Pancreas (tissue), 10 donors: ENCODE measurements at places on chromosomes 7 and 10. TPM values are rescaled to one million over a fixed set of nuclear protein-coding genes. Genes with fewer than 3 reads are reported as not detected.
A peak's percentile ranks its signal among the peaks of the same experiment; 100 is the strongest.

- no peak overlapping the region for H3K4me3 ChIP-seq
- H3K36me3 ChIP-seq, result no peaks in the 10 kb centered on the region
- H3K27me3 ChIP-seq, result no peaks in the 10 kb centered on the region
- DNase-seq, result no peak
These were observed 63.2 kb upstream of the PHF14 start for GRCh38 chr7:10910447-10910846.

GRCh38 chr7:140010194-140010895 lies 52.4 kb downstream of the PARP12 start:
- no peak overlapping the region for H3K4me3 ChIP-seq
- H3K36me3 ChIP-seq, result no peaks in the 10 kb centered on the region
- H3K27ac ChIP-seq, result peak overlapping the region; percentile 13
- DNase-seq, result peak; percentile 27
- H3K27me3 ChIP-seq, result no peaks in the 10 kb centered on the region

DNA sequence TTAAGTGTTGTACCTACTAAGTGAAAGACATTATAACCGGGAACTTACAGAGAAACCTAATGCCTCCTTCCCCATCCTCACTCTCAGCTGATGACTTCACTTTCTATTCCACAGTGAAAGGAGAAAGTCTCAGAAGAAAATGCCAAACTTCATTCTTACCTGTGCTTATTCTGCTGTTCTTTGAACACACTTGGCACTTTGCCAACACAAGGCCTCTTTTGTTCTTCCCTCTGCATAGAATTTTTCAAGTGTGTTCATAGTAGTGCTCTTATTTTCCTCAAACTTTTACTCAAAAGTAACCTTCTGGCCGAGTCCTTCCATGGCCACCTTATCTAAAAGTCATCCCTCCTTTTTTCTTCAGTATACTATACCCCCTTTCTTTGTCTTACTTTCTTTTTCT lies 59.4 kb upstream of the ETV1 start:
- no peaks in the 10 kb centered on the region for H3K36me3 ChIP-seq
- H3K4me1 ChIP-seq, result no peaks in the 10 kb centered on the region
- no peaks in the 10 kb centered on the region for H3K27me3 ChIP-seq
- H3K27ac ChIP-seq, result no peak overlapping the region
- H3K4me3 ChIP-seq, result no peak overlapping the region

DNA sequence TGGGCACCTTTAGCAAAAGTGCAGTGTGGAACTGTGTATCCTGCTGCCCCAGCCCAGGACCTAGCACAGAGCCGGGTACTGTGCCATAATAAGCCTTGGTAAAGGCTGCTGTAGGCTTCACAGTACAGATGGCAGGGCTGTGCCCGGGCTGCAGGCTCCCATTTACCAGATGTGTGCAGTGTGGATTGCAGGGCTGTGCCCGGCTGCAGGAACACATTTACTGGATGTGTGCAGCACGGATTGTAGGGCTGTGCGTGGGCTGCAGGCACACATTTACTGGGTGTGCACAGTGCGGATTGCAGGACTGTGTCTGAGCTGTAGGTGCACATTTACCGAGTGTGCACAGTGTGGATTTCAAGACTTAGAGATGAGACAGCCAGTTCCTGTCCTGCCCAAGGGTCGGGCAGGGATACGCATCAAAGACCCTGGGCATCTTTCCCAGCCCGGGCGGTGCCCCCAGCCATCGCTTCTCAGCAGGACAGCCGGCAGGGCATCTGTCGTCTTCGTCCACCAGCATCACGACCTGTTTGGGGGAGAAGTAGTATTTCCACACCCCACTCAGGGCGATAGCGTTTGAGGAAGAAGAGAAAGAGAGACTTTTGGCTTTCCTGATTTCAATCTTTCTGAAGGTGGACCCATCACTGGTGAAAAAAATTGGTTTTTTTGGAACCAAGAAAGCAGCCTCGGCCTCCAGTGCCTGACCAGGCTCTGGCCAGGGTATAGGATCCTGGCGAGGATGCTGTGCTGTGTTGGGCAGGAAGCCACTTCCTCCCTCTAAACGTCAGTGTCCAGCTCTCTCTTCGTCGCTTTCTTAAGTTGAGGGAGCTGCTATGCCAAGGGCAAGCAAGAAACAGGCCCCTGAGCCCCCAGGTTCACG lies 180.8 kb downstream of the CUX1 start:
- no peaks in the 10 kb centered on the region for H3K36me3 ChIP-seq
- no peaks in the 10 kb centered on the region for H3K27me3 ChIP-seq
- H3K27ac ChIP-seq, result no peak overlapping the region

- no peaks in the 10 kb centered on the region for H3K36me3 ChIP-seq
- no peak overlapping the region for H3K27ac ChIP-seq
- H3K4me1 ChIP-seq, result no peaks in the 10 kb centered on the region
- DNase-seq, result no peak
- H3K27me3 ChIP-seq, result no peaks in the 10 kb centered on the region
These were observed 50.3 kb downstream of the ADCYAP1R1 start for GRCh38 chr7:31102151-31102972.

GRCh38 chr10:1310271-1310789 lies 254.1 kb downstream of the WDR37 start:
- no peak overlapping the region for H3K4me3 ChIP-seq
- no peaks in the 10 kb centered on the region for H3K4me1 ChIP-seq
- DNase-seq, result no peak
- no peak overlapping the region for H3K27ac ChIP-seq
- no peaks in the 10 kb centered on the region for H3K27me3 ChIP-seq

DNA sequence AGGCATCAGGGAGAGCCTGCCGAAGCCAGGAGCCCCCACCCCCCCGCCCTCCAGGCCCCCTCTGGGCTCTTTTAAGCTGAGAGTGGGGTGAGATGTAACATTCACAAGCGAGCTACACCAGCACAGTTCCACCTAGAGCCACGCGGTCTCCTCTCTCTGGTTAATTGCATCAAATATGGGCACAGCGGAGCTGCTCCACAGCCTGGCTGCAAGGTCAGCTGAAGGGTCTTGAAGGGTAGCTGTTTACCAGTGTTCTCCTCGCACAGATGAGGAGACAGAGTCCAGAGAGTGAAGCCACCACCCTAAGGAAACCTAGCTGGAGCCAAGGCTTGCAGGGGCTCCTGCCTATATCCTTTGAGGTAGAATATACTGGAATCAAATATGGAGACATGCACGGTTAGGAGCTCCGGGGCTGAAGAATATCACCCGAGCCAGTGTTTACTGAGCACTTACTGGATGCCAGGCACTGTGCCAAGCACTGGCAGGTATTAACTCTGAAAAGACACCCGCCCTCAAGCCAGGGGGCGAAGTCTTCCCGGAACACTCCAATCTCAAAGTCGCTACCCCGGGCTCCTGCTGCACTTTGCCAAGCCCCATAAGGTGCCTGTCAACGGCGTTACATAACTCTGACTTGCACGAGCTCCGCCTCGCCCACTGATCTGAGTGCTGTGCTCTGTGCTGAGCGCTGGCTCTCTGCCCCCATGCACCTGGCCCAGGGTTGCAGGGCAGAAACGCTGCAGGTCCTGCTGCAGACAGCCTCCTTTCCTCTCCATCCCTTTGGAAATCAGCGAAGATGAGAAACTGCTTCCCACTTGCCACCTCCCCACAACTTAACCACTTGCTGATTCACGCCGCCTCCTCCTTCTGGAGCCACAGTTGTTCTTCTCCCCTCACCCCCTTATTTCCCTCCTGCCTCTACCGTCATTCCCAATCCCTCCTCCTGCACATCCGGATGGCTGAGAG lies 5.4 kb downstream of the CHST15 start:
- no peak for DNase-seq
- no peak overlapping the region for H3K4me3 ChIP-seq
- no peaks in the 10 kb centered on the region for H3K36me3 ChIP-seq
- H3K4me1 ChIP-seq, result no peaks in the 10 kb centered on the region

GRCh38 chr10:132141076-132141475 lies 45.7 kb upstream of the DPYSL4 start:
- no peaks in the 10 kb centered on the region for H3K27me3 ChIP-seq
- no peak overlapping the region for H3K4me3 ChIP-seq
- no peaks in the 10 kb centered on the region for H3K4me1 ChIP-seq
- no peaks in the 10 kb centered on the region for H3K36me3 ChIP-seq
- DNase-seq, result no peak

- peaks cover 10% of the 10 kb centered on the region for H3K4me1 ChIP-seq
- no peak for DNase-seq
These were observed 1.0 kb downstream of the EIF3B start for GRCh38 chr7:2355705-2356008.

GRCh38 chr7:144835155-144835611 lies 670 bp downstream of the TPK1 start:
- peak; percentile 59 for DNase-seq
- H3K4me3 ChIP-seq, result peak overlapping the region; percentile 85
- no peaks in the 10 kb centered on the region for H3K27me3 ChIP-seq
- H3K27ac ChIP-seq, result peak overlapping the region; percentile 96
- peaks cover 4% of the 10 kb centered on the region for H3K4me1 ChIP-seq
- H3K36me3 ChIP-seq, result no peaks in the 10 kb centered on the region

- H3K36me3 ChIP-seq, result no peaks in the 10 kb centered on the region
- no peaks in the 10 kb centered on the region for H3K27me3 ChIP-seq
- H3K4me3 ChIP-seq, result no peak overlapping the region
- DNase-seq, result no peak
These were observed 745.8 kb downstream of the CNTNAP2 start for GRCh38 chr7:146862415-146862814.

DNA sequence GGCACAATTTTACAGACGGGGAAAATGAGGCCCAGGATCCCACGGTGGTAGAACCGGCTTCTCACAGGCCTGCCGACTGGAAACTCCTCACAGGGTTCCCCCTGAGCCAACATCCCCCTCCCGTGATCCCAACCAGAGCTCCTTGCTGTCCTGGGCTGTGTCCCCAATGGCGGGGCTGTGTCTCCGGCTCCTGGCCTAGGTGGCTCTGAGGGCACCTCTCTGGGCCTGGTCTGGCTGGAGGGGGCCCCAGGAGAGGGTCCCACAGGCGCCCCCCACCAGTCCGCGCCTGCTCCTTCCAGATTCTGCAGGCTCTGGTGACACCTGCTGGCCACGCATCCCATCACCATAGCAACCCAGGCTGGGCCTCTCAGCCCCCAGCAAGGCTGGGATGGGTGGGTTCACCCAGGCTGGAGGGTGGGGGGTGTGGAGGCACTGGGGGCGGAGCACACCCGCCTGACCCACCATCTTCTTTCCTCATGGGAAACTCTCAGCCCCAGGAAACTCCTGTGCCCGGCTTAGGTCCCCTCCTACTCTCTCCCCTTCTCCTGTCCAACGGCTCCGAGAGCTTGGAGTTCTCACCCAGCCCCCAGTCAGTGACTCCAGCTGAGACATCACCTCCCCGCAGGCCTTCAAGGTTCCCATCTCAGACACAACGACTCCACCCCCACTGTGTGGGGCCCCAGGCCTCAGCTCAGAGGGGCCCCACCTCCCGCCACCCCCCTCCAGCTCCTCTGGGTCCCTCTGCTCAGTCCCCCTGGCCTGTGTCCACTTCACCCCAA lies 27.1 kb upstream of the TNRC18 start:
- H3K4me3 ChIP-seq, result no peak overlapping the region
- H3K36me3 ChIP-seq, result no peaks in the 10 kb centered on the region
- H3K27ac ChIP-seq, result no peak overlapping the region
- no peaks in the 10 kb centered on the region for H3K27me3 ChIP-seq

- no peak overlapping the region for H3K4me3 ChIP-seq
- H3K27ac ChIP-seq, result no peak overlapping the region
- H3K27me3 ChIP-seq, result no peaks in the 10 kb centered on the region
- H3K36me3 ChIP-seq, result no peaks in the 10 kb centered on the region
These were observed 9.9 kb upstream of the GSAP start for GRCh38 chr7:77426052-77426404.

DNA sequence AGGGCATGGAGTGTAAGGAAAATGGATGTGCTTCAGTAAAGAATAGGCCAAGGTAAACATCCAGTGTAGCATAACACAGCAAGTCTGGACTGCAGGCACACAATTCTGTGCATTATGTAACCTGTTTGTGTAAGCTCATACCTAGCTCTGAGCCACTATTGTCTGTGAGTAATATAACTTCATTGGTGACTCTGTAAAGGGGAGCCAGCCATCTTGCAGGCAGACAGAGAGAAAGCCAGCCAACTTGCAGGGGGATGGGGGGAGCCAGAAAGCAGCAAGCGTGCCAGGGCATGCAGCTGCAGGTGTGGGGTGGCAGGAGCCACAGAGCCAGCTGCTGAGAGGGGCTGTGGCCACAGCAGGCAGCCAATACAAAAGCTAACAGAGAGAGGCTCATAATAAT lies 449.2 kb downstream of the IPMK start:
- DNase-seq, result no peak
- H3K36me3 ChIP-seq, result no peaks in the 10 kb centered on the region
- H3K27ac ChIP-seq, result no peak overlapping the region
- H3K27me3 ChIP-seq, result no peaks in the 10 kb centered on the region

- DNase-seq, result no peak
- no peak overlapping the region for H3K4me3 ChIP-seq
- H3K27me3 ChIP-seq, result no peaks in the 10 kb centered on the region
- H3K4me1 ChIP-seq, result no peaks in the 10 kb centered on the region
- no peaks in the 10 kb centered on the region for H3K36me3 ChIP-seq
These were observed 37.7 kb downstream of the EBF3 start for GRCh38 chr10:129926066-129927055.

GRCh38 chr7:116210345-116211005 lies at the start of gene TES:
TES (plus strand) TSS chr7:116210539; CDS start chr7:116210708, 169 bp downstream.
- peak within 1 kb of the TSS; percentile 83 for H3K4me3 ChIP-seq
- no peaks in the 10 kb centered on the region for H3K4me1 ChIP-seq
- H3K27ac ChIP-seq, result peak within 1 kb of the TSS; percentile 88
- no peaks in the 10 kb centered on the region for H3K27me3 ChIP-seq
- no peaks in the 10 kb centered on the region for H3K36me3 ChIP-seq

GRCh38 chr10:111086574-111086973 lies 9.7 kb downstream of the ADRA2A start:
- no peaks in the 10 kb centered on the region for H3K4me1 ChIP-seq
- no peaks in the 10 kb centered on the region for H3K36me3 ChIP-seq
- H3K4me3 ChIP-seq, result no peak overlapping the region
- no peak for DNase-seq
- H3K27me3 ChIP-seq, result no peaks in the 10 kb centered on the region
- no peak overlapping the region for H3K27ac ChIP-seq

DNA sequence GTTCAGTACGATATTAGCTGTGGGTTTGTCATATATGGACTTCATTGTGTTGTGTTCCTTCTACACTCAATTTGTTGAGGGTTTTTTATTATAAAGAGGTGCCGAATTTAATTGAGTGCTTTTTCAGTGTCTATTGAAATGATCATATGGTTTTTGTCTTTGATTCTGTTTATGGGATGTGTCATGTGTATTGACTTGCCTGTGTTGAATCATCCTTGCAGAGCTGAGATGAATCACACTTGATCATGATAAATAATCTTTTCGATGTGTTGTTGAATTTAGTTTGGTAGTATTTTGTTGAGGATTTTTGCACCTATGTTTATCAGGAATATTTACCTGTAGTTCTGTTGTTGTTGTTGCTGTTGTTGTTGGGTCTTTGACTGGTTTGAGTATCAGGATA lies 39.8 kb downstream of the ATOH7 start:
- H3K27me3 ChIP-seq, result no peaks in the 10 kb centered on the region
- no peaks in the 10 kb centered on the region for H3K4me1 ChIP-seq
- no peak for DNase-seq
- no peak overlapping the region for H3K4me3 ChIP-seq
- H3K27ac ChIP-seq, result no peak overlapping the region

Gene AS3MT
- total RNA-seq, result 3.2 TPM

Gene REEP3
- 9.2 TPM for total RNA-seq

Gene ZNF783
- total RNA-seq, result 5.9 TPM

Gene AASS
- total RNA-seq, result 7.1 TPM

Gene LRRC4
- total RNA-seq, result 0.42 TPM
